Osteoblast (primary cell): ENCODE measurements at places on chromosomes 13 and 19. TPM values are rescaled to one million over a fixed set of nuclear protein-coding genes. Genes with fewer than 3 reads are reported as not detected.

Gene IQCN
- total RNA-seq: 2.5 and 3.5 TPM in 2 replicates

Gene RASL11A
- 8.8 and 11.9 TPM in 2 replicates for total RNA-seq

Gene ZNF534
- total RNA-seq: not detected in 2 replicates

DNA sequence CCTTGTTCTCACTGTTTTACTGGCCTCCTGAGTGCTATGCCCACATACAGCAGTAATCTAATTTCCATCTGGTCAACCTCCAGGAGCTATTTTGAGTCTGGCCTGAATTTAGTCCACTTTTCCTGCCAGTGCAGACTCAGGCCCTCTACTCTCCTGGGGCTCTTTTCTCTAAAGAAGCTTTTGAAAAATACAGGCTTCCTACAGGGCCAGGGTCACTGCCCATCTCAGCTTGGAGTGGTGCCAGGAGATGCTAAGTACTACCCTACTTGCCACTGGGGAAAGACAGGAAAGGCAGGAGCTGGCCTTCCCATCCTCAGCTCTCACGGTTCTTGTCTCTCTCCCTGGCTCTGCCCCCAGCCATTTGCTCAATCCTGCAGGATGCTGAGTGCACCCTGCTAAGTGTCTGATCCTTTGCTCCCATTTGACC, 101.7 kb upstream of the SERP2 start:
- peak; percentile 45 for DNase-seq

DNA sequence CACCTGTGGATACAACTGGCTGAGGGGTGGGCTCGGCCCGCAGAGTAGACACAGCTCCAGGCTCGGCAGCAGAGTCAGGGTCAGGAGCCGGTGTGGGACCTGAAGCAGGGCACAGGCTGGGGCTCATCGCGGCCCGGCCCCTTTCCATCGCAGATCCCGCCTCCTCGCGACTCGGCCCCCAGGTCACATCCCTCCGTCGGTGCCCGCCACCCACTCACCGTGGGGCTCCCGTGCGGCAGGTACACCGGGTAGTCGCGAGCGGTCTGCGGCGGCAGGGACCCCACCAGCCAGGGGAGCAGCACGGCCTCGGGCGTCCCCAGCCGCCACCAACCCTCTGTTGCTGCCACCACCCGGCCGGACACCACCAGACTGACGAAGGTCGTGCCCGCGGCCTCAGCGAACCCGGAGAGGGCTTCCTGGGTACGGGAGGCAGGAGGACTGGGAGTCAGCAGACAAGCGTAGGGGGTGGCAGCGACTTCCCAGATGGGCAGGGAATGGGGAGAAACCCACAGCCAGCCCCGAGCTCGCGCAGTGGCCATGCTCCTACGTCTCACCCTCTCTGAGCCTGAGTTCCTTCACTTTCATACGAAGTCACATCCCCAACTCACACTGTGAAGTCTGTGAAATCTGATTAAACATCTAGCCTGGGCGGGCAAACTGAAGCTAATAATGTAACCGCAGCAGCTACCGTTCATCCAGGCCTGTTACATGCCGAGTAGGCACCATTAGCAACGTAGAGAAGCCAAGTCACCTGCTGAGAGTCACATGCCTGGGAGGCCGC, 3.7 kb downstream of the FUZ start:
- peak; percentile 93 for DNase-seq

DNA sequence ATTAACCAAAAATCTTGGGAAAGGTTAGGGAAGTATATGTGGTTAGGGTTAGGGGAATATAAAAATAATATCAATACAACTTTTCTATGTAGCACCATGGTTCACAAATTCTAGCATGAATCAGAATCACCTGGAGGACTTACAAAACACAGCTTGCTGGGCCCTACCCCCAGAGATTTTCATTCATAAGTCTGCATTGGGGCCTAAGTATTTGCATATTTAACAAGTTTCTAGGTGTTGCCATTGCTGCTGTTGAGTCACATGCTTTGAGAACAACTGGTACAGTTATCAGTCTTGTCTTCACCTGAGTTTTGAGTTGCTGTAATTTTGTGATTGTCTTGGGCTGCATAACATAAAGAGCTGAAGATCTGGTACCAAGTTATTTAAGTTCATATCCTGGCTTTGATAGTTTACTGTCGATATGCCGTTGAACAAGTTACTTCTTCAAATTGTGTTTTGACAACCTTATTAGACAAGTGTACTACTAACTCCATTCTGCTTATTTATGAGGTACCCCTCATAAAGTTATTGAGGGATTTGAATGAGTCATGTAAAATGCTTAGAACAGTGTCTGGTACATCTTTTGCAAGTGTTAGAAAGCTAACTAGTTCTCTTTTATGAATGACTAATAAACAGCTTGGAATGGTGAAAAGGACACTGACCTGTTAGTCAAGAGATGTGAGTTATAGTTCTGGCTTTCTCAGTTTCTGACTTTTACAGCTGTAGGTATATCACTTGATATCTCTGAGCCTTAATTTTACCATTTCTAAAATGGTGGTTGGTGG, 132.9 kb downstream of the PAN3 start:
- DNase-seq: no peak

- no peak for DNase-seq
Measured at GRCh38 chr13:50691176-50691680, 152.3 kb downstream of the DLEU7 start.

GRCh38 chr13:93480553-93481106, 254.0 kb downstream of the GPC6 start:
- no peak for DNase-seq

GRCh38 chr19:7905268-7905667, 1.6 kb downstream of the MAP2K7 start:
- DNase-seq: peak; percentile 42

DNA sequence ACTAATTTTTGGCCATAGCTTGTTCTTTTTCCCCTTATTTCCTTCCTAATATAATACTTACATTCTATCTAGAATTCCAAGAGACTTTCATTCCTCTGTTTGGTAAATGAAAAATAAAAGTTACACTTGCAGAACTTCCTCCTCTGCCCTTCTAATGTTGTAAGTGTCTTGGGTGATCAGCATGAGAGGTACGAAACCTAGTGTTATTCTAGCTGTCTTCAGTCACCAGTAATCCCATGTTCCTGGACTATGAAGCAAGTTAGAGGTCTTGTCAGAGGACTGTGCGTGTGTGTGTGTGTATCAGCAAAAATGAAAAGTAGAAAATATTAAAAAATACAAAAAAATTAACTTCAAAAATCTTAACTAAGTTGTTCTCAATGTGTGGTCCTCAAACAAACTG, 307.0 kb downstream of the SPRY2 start:
- DNase-seq: no peak

DNA sequence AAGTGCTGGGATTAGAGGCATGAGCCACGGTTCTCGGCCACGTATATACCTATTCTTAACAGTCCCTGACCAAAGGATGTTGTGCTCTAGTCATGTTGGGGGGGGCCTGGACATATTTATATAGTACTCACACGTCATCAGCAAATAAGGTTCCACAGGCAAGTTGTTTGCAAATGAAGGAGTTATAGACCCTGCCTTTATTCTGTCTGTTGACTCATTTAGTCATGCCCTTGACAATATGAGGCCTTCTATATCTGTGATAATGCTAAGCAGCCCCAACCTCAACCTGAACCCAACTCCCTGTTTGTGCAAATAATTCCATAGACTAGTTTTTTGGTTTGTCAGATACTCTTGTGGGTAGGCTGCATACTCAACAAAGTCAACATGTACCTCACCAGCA, 8.9 kb downstream of the ZNF586 start:
- no peak for DNase-seq

DNA sequence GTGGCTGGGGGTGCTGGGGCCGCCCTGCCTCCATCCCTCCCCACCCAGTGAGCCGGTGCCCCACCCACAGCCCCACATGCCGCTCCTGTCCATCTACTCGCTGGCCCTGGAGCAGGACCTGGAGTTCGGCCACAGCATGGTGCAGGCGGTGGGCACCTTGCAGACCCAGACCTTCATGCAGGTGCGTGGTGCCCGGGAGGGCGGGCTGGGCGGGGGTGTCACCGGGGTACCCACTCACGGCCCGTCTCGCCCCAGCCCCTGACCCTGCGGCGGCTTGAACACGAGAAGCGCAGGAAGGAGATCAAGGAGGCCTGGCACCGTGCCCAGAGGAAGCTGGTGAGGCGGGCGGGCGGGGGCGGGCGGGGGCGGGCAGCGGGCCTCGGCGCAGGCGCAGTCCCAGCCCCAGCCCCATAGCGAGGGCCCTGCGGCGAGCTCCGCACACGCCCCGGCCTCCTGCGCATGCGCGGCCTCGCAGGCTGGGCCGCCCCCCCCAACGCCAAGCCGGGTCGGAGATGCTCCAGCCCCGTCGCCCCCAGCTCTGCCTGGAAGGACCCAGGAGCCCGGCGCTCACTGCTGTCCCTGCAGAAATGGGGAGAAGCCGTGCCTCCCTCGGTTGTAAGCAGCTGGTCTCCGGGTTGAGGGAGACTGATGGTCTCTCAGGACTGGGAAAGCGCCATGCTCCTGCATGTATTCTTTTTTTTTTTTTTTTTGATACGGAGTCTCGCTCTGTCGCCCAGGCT, 7.7 kb downstream of the ARHGAP45 start:
- no peak for DNase-seq

GRCh38 chr13:48739386-48739964, 85.7 kb downstream of the CYSLTR2 start:
- no peak for DNase-seq

- DNase-seq: no peak
Measured at GRCh38 chr13:44487989-44488388, 88.1 kb downstream of the TSC22D1 start.

DNA sequence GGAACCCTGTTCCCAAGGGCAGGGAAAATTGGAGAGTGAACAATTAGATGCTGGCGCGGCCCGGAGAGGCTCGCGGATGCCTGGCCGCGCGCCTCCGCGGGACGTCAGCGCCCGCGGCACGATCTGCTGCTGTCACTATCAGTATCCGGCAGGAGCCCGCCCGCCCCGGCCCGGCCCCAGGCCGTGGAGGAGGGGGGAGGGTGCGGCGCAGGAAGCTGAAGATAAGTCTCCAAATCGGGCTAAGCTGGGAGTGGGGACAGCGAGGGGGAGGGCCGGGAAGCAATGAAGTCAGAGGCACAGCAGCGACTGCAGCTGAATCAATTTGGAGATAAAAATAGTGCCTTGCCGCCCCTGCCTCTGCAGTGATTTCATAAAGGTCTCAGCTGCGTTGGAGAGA, 441.5 kb upstream of the KLF12 start:
- DNase-seq: peak; percentile 83

- no peak for DNase-seq
Measured at GRCh38 chr13:42412812-42413483, 141.0 kb downstream of the AKAP11 start.

DNA sequence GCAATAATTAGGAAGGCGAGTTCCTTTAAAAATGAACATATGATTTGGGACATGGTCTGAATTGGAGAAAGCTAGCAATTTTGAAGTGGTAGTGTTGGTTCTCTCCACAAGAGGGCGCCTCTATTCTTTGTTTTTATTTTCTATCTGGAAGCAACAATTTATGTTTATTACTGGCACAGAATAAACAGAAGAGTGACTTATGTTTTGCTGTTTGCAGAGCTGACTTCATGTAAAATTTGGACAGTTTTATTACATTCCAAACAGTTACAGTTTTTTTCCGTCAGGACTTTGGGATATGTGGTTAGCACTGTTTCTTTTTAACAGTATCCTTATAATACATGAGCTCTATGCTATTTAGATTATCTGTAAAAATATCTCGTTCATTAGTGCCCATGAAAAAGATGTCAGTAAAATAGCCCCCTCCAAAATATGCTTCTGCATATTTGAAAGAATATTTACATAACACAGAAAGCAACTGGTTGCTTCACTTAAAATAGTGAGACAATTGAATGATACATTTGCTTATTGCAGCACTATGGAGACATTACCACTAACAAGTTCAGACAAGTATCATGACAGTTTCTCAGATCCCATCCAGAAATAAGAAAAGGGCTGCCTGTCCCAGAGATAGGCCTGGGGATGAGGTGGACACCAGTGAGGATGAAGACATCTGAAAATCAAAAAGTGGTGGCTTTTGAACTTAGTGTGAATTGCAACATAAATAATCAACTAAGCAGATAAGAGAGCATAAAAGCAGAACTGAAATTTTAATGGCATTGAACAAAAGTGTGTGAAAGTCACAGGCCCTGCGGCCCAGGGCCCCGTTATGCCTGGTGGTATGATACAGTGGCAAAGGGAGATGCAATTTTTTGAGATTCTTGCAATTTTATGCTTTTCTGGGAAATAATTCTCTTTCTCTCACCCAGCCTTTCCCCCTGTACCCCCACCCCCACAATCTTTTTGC, 32.3 kb upstream of the FGF9 start:
- no peak for DNase-seq

DNA sequence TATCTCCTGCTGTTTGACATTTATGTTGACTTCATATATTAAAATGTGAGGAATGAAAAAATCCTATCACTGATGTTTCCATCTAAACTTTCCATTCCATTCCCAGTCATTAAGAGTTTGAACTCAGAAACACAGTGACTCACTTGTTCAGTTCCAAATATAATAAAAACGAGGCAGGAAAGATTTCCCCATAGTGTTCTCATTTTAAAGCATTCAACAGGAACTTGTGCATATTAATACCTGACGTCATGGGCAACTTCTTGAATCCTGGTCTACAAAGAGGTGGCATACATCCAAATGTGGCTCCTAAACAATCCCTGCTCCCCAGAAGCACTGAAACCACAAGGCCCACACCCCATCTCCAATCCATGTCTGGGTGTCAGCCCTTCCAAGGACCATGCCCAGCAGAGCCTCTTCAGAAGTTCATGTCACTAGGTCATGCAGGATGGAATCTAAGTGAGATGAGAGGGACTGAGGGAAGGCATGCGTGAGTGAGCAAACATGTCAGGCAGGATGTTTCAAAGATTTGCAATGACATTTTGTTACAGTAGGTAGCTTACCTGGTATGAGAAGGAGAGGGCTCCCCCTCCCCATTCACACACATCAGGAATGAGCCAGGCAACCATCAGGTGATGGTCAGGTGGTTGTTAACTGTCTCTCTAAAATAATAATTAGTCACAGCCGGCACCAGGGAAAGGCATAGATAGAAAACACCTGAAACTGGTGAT, 9.4 kb upstream of the ERVV-2 start:
- peak; percentile 84 for DNase-seq

GRCh38 chr19:53908106-53908934, 758 bp upstream of the CACNG7 start:
- DNase-seq: peak; percentile 95

DNA sequence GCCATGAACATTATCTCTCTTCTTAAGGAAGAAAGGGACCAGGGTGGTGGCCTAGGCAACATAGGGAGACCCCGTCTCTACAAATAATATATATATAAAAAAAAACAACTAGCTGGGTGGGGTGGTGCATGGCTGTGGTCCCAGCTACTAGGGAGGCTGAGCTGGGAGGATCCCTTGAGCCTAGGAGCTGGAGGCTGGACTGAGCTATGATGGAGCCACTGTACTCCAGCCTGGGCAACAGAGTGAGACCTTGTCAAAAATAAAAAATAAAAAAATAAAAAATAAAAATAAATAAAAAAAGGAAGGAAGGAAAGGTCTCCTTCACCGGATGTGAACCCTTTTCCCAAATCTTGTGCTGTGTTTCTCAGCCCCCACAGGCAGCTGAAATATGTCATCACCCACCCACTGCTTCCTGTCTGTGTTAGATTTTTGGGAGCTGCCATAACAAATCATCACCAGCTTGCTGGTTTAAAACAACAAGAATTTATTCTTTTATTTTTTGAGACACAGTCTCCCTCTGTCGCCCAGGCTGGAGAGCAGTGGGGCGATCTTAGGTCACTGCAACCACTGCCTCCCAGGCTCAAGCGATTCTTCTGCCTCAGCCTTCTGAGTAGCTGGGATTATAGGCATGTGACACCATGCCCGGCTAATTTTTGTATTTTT, 9.5 kb upstream of the TSPAN16 start:
- DNase-seq: no peak

- no peak for DNase-seq
Measured at GRCh38 chr13:106355866-106356265, 179.6 kb downstream of the EFNB2 start.
